ENCODE measurements at places on chromosomes 6 and 20. TPM values are rescaled to one million over a fixed set of nuclear protein-coding genes. Genes with fewer than 3 reads are reported as not detected.

Gene BPI
- total RNA-seq, result not detected

Gene RAET1E
- 1.5 TPM for total RNA-seq

Gene PIM1
- total RNA-seq, result 22.8 TPM

Gene TAF8
- 13.9 TPM for total RNA-seq

Gene SAMD5
- total RNA-seq, result 4.0 TPM

Gene DEFB129
- total RNA-seq, result not detected

Gene PPP1R18
- 44.4 TPM for total RNA-seq

Gene DDO
- 8.7 TPM for total RNA-seq

Gene TCF15
- not detected for total RNA-seq

Gene CST7
- total RNA-seq, result not detected

Gene SYTL3
- total RNA-seq, result 4.6 TPM

Gene PNPLA1
- total RNA-seq, result not detected

Gene CRISP2
- not detected for total RNA-seq

Gene JAG1
- 34.2 TPM for total RNA-seq

Gene LHFPL5
- total RNA-seq, result not detected

Gene ALDH5A1
- 0.26 TPM for total RNA-seq

Gene AVP
- total RNA-seq, result not detected

Gene C6orf15
- not detected for total RNA-seq

Gene CST2
- total RNA-seq, result not detected

Gene SLC17A3
- total RNA-seq, result not detected

Gene HUS1B
- total RNA-seq, result 0.77 TPM

Gene KIAA1755
- 2.8 TPM for total RNA-seq

Gene AIF1
- total RNA-seq, result not detected

Gene ZC3H12D
- total RNA-seq, result under 0.01 TPM

Gene CST5
- not detected for total RNA-seq

Gene HLA-DPA1
- total RNA-seq, result 1.0 TPM

Gene CEBPB
- 87.1 TPM for total RNA-seq

Gene CLPSL2
- total RNA-seq, result not detected

Gene SLC32A1
- total RNA-seq, result not detected

Gene SEL1L2
- not detected for total RNA-seq

Gene HCK
- not detected for total RNA-seq

Gene OR2B6
- 0.17 TPM for total RNA-seq

Gene LGSN
- total RNA-seq, result under 0.01 TPM
